ENCODE measurements at places on chromosomes 7 and 10.

DNA sequence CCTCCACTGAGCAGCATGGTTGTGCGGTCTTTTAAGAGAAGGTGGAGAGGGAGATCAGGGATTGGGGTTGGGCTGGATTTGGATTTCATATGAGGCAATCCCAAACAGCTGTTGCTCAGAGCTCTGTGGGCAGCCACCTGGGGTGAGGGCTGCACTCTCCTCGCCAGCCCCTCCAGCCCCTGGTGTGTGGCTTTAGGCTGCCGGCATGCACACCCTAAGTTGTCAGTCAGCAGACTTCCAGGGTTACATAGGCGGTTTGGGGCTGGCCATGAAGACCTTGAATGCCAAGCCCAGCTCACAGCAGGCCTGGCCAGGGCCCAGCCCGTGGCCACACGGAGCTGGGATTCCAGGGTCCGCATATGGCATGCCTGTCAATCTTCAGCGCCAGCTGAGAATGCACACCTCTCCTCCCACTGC lies 54.8 kb downstream of the ZMIZ1 start:
- no peak for DNase-seq

GRCh38 chr10:132388891-132389432 lies 8.0 kb upstream of the PWWP2B start:
- DNase-seq = no peak

DNA sequence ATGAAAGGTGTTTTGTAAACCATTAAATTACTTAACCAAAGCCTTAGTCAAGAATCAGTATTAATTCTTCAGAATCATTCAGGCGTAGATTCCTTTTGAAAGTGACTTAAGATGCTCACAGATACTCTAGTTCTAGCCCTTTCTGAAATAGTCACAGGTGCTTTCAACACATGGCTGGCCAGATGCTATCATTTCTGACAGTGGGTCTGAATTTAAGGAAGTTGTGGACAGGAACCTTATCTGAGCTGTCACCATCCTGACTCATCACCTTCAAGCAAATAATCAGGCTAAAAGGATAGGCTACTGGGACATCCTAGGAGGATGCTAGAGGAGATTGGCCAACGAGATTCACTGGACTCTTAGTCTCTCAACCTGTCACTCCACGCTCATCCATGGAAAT lies 501.5 kb downstream of the LRMDA start:
- DNase-seq = no peak

DNA sequence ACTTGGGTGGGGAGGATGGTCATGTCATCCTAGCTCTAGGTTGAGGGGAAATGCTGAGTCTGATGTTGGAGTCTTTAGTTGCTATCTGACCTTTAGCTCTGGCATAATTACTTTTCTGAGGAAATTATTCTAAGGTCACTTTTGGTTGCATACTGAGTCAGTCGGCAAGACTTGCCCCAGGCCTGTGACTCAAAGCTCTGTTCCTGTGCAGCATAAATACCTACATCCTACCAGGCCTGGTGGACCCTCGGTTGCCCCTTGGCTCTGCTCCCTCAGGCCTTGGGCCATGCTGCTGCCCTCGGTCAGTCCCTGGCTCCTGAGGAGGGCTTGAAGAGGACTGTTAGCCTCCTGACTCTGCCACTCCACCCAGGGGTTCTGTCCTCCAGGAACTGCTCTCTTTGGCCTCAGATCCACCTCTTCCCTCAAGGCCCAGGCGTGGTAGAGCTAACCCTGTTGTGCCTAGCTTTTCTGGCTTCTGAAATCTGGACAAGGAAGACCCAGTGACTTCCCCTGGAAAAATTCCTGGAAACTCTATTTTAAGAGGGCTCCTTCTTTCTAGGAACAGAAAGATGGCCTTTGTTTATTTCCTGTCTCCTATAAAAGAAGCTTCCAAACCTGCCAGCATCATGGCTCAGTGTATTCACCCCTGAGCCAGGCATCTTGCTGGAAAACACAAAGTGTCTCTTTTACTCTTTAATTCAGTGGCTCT lies 71.2 kb downstream of the TMEM178B start:
- DNase-seq = no peak

DNA sequence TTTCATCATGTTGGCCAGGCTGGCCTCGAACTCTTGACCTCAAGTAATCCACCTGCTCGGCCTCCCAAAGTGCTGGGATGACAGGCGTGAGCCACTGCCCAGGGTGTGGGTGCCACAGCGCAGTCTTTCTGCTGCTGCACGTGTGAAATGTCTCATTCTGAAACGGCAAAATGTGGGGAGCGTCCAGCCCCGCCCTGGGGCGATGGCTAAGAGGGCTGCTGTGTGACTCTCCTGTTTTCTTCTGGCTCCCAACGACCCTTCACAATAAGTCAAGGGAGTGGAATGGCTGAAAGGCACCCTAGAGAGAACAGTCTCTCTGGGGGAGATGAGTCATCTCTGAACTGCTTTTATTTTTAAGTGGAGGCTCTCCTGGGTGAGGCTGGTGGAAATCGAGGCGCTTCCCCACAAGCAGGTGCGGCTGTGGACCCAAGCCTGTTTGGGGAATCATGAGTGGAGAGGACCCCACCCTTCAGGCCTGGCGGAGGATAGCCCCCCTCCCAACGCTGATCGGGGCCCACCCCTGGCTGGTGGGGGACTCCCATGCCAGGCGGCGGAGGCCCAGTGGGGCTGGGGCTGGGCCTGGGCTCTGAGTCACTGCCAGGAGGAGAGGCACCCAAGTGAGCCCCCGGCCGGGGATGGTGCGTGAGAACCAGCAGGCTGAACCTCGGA lies 18.0 kb downstream of the ADAP1 start:
- DNase-seq = no peak

- no peak for DNase-seq
Measured at GRCh38 chr10:30095631-30096422, 36.4 kb upstream of the JCAD start.

DNA sequence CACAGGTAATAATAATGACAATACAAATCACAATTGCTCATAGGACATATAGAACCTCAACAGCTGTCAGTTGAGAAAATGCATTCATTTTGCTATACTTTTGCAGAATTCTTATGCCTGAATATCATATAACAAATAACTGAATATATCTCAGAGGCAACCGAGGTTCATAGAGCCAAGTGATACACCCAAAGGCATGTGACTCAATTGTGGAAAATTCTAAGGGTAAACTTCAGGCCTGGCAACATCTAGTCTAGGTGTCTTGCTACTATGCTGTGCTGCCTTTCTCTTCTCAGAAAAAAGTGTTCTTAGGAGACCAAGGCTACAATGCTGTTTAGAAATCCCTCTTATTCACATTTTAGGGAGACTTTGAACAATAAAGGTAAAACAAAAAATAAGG lies 270.7 kb downstream of the BAMBI start:
- DNase-seq = no peak

GRCh38 chr10:93006435-93007039 lies 54.1 kb upstream of the CYP26C1 start:
- DNase-seq = no peak

- DNase-seq = no peak
Measured at GRCh38 chr7:148672041-148672440, 26.7 kb upstream of the CUL1 start.

GRCh38 chr10:58137813-58138212 lies 129.9 kb downstream of the IPMK start:
- DNase-seq = no peak

DNA sequence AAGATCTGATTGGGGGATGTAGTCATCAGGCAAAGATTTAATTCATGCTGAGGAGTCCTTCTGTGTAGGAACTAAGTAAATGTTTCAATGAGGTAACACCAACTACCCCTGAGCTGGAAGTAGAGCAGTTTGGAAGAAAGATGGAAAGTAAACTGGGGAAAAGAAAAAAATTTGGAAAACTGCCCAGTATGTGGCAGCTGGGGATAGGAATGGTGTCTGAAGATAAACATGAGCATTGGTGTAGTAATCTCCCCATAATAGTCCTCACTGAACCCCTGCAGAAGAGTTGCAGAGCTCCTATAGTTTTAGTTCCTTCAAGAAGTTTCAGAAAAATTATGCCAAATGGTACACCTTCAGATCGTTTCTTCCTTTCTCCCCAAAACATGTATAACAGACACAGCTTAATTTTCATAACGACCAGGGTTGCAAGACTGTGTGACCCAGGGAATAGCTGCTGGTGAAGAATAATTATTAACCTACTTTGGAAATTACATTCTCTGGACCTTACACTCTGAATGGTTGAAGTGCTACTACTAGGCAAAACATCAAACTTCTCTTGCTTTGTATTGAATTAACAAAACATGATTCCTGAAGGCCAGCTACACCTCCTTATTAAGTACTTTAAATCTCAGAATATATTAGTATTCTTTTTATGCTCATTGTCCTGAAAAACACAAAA lies 446.4 kb upstream of the NRG3 start:
- DNase-seq = no peak

- peak; percentile 9 for DNase-seq
Measured at GRCh38 chr10:50310560-50311174, 59.4 kb upstream of the ASAH2 start.

GRCh38 chr7:129083525-129083924 lies 28.6 kb upstream of the TNPO3 start:
- no peak for DNase-seq

DNA sequence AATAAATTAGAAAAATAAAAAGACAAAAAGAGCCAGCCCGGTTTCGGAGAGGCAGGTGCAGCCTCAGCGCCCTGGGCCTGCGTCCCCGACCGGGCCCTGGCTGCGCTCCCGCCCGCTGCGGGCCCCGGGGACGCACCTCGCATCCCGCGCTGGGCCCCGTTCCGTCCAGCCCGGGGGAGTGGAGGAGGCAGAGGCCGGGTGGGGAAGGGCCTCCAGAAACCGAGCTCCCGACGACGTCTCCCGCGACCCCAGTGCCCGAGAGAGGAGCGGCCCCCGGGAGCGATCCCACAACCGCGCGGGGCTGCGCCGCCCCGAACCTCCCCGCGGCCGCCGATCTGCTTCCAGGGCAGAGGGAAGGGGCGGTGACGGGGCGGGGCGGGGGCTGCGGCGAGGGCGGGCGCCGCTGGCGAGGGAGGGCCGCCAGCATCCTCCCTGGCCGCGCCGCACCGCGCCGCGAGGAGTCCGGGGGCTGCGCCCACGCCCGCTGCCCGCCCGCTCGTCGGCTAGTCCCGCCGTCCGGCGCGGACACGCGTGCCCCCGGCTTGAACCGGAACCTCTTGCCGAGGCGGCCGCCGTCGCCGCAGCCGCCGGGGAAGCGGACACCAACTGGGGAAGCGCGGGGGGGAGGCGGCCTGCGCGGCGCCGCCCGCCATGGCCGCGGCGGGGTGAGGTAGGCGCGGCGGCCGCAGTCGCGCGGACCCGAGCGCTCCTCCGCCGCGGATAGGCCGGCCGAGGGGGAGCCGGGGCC lies at the start of gene CCNY:
Gene CCNY (plus strand): TSS at position 426 of the 748 bp plus-strand sequence. CDS start 545 bp downstream, outside the sequence.
- DNase-seq = peak; percentile 85

DNA sequence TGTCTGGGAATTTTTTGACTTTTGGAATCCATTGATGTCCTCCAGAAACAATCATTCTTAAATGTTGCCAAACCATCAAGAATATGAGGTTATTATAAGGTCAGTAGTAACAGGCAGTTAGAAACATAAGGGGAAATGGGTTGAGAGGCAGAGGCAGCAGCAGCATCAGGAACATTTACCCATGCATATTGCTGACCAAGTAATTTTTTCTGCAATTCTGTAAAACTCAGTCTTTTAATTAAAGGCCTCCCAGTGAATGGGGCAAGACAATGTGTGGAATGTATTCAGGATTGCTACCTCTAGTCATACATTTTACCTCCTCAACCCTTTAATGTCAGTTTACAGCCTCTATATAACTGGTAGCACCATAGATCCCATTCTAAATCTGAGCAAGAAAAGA lies 66.5 kb upstream of the SKAP2 start:
- no peak for DNase-seq

GRCh38 chr7:9575716-9576115 lies 1142.3 kb downstream of the NXPH1 start:
- no peak for DNase-seq

DNA sequence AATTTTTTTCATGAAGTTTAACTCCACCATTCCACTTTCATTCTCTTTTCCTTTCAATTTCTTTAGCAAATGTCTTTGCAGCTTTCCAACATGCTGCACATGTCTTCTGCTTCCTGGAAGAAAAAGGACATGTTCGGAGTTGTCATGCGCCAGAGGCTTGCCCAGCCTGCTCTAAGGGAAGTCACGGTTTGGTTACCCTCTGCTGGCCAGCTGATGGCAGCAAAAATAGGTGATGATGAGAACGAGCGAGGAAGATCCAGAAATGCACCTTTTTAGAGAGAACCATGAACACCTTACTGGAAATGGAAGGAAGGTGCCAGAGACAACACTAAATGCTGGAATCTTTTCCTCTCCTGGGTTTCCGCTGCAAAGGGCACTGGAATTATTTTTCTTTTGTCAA lies 4.9 kb upstream of the ZSCAN21 start:
- no peak for DNase-seq

DNA sequence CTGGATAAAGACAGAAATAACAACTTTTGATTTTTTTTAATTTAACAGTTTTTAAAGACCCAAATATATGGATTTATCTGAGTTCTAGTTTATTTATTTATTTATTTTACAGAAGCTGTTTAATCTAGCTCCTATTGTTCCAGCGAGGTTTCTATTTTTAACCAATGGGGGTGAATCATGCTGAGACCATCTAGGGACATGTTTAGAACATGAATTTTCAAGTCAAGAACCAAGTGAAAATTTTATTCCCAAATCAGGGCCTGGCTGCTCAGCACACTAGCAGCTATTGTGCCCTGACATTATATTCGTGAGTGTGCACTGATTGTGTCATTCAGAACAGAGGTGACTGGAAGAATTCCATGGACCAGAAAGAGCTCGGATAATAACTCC lies 24.6 kb upstream of the MPP7 start:
- DNase-seq = no peak

DNA sequence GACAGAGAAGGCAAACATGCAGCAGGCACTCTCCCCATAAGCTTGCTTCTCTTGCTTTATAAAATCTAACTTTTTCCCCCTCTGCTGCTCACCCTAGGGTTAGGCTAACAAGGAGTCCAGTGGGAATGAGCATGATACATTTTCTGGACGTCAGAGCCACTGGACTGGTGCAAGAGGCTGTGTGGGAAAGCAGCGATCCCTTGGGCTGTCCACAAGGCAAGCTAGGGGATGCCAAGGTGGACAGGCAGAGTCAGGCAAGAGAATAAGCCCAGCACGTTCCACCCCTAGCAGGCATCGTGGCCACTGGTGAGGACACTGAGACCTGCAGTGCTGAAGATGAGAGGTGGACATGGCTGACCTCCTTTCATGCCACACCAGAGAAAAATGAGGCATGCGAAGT lies 290.9 kb upstream of the ZMIZ1 start:
- DNase-seq = no peak

DNA sequence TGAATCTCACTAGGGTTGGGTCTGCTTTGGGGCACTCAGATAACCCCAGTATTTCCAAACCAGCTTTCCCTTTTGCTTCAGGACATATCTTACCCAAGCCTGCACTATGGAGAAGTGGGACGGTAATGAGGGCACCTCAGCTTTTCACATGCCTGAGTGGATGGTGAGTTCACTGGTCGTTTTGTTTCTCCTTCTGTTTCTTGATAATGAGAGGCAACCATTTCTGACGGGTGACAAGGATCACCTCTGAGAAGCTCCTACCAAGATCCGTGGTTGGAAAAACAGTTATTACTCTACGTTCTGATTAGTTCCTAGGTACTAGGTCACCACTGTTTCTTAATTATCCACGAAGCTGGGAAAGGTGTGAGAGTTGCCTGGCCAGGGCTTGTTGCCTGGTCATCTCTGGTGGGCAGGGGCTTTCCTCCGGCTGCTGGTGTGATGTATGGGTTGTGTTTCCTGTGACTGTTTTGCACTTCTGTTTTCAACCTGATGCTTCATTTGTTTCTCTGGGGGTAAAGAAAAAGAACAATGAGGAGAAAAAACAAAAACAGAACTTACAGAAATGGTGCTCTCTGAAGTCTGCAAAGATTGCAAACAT lies 65.7 kb upstream of the STRIP2 start:
- no peak for DNase-seq

GRCh38 chr10:776772-777171 lies 87.3 kb upstream of the DIP2C start:
- DNase-seq = no peak

Measured in stimulated activated CD4-positive, alpha-beta T cell treated with anti-CD3 and anti-CD28 coated beads, Interleukin-12 subunit alpha, Interleukin-12 subunit beta, amount 100 ng/mL, for 4 hours (primary cell).